ENCODE measurements at places on chromosomes 5 and 9.

GRCh38 chr9:78235256-78235761, 566 bp upstream of the CEP78 start:
- no peak for DNase-seq

- no peak for DNase-seq
Measured at GRCh38 chr9:22033012-22033630, 24.0 kb upstream of the CDKN2B start.

GRCh38 chr5:59117320-59117719, 534.4 kb downstream of the RAB3C start:
- DNase-seq = no peak

DNA sequence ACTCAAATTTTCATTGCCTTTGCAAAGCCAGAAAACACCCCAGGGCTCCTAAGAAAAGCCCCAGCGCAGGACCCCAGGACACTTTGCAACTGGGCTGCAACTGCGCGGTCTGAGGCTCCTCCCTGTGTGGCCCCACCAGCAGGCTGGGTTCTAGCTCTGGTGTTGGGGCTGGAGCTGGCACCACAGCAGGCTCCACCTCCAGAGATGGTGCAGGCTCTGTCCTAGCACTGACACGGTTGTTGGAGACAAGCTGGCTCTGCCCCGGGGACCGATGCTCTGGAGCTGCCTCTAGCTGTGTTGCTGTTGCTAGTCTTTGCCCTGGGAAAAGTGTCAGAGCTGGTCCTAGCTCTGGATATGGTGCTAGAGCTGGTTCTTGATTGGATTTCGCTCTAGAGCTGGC, 13.6 kb downstream of the LCN10 start:
- DNase-seq = no peak

- DNase-seq = no peak
Measured at GRCh38 chr5:81361600-81361999, 32.3 kb downstream of the ACOT12 start.

DNA sequence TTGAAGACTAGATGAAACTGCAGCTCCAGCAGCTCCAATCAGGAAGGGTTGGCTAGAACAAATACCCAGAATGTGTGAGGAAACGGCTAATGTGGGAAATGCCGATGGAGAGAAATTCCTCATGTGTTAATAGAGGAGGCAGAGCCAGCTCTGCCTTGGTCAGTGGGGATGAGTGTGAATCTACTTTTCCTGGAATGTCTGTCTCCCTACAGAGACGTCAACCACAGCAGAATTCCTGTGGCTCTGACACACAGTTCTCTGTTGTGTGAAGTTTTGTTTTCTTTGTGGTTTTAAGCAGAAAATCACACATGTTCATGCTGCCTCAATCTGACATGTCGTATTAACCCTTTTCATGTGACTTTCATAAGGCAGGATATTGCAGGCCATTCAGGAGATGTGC, 476.6 kb upstream of the WWC1 start:
- peak; percentile 99 for DNase-seq

DNA sequence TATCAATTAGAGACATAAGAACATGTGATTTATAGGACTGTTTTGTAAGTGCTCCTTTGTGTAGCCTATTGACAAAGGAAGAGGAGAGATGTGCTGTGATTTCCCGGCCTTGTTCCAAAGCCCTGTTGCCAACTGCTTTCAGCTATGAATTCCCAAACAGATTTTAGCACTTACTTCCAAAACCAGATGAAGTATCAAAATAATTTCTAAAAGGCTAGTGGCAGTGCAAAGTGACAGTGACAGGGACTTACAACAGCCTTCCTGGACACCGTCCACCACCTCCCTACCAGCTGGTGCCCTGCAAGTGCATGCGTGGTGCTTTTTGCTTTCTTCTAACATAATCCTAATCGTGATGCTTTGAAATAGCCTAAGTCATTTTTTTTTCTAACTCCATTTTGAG, 254.1 kb upstream of the ACTBL2 start:
- no peak for DNase-seq

DNA sequence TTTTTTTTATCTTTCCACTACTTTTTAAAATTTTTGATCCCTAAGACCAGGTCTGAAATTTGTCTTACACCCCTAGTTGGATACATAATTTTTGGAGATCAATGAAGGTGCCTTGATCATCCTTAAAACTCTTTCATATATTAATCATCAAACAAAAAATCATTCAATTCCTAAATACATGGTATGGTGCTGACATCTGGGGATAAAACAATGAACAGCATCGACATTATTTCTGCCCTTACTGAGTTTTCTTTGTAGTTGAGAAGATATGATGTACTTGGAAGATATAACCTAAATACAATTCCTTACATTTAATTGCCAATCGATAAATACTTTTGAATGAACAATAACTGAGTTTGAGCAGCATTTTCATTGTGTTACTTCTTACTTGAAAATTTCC, 18.3 kb downstream of the SPINK9 start:
- no peak for DNase-seq

GRCh38 chr9:106120071-106120470, 425.7 kb downstream of the TMEM38B start:
- DNase-seq = no peak
